Activated T-helper 1 cell treated with anti-CD3 and anti-CD28 coated beads, Interleukin-12 subunit alpha, Interleukin-12 subunit beta, Interleukin-2, Interleukin-4 antibody, amounts not matched to agents 30 ng/mL and 10 ng/mL and 1 ng/mL, durations not matched to agents 14 hours and 24 hours and 36 hours (primary cell): ENCODE measurements at places on chromosomes 6 and 20.

- DNase-seq, result no peak
These were observed 24.7 kb downstream of the TTLL9 start for GRCh38 chr20:31894980-31895675.

DNA sequence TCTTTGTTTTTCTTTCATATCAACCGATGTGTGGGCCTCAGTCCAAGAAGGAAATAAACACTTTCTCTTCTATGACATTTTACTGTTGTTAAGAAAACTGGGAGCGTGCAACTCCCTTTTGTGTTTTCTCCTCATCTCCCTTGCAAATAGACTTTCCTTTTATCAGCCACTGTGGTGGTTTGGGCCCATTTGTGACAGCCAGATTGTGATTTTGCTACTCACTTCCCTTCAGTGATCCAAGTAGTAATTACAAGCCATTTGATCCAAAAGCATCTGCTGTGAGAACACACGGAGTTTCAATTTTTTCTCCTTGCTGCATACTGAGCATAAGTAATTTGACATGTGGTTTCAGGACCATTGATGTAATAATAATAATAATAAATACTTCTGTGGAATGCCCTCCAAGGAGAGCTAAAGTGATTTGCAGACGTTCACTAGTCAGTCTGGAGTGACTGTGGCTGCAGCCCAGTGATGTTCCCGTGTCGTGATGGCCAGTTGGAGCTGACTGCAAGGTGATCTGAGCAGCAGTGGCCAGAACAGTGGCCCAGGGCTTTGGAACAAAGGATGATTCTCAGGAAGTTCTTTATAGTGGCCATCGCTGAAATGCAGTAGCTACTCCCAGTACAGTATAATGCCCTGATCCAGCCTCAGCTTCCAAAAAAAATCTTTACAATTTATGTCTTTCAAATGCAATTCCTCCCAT, 91.9 kb upstream of the CLDN20 start:
- no peak for DNase-seq

DNA sequence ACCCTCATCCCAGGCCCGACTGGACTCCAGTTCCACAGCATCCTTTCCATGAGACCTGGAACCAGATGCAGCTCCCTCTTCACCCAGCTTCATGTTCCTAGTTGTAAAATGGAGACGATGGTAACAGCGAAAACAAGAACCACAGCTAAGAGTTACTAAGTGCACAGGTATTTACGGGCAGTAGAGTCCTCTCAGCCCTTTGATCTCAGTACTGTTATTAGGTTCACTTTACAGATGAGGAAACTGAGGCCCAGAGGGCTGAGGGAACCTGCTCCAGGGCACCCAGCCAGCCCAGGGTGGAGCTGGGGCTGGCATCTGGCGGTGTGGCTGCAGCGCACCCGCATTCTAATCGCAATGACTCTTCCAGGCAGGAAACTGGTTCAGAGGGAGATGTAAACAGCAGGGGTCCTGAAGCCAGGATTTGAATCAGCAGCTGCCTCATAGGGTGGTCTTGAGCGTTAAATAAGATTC, 858 bp downstream of the BCAS1 start:
- no peak for DNase-seq

GRCh38 chr6:111936718-111937117, 63.5 kb upstream of the FYN start:
- DNase-seq, result no peak

DNA sequence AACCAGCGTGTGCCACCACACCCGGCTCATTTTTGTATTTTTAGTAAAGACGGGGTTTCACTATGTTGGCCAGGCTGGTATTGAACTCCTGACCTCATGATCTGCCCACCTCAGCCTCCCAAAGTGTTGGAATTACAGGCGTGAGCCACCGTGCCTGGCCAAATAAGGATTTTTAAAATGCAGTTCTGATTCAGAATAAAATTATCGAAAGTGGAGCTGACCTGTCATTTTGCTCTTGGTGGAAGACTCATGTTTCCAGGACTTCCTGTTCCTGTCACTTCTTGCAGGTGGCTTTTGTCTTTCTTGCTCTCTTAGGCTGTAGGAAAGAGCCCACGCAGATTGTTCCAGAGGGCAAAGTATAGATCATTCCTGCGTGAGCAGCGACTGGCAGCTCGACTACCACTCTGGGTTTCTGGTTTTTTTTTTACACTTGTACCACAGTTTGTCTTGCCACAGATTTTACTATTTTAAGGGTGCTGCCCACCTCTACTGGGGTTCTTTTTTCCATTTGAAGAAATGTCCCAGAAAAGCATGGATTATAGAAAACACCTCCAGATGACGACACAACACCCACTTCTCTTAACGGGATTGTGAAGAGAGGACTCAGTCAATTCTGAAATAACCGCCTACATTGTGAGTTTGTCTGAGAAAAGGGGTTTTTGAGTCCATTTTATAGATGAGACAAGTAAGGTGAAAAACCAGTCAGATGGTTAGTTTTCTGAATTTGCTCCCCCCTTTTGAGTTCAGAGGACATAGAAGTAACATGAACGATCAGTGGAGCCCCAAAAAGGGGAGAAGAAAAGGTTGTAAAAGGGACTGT, 7.5 kb downstream of the JARID2 start:
- DNase-seq, result no peak

DNA sequence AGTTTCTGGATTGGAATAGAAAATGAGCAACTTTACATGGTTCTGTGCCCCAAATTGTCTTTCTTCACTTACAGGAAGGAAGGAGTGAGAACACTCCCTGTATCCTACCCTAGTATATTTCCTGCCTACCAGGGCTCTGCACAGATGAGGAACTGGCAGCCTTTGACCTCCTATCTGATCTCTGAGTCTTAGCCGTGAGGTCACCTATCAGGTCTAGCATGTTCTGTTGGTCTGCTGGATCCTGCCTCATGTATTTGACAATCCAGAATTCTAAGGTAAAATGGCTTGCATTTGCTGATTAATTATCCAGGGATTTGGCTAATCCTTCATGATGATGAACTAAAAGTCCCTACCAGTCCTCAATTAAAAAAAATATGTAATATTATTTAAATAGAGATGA, 35.0 kb upstream of the TRAM2 start:
- no peak for DNase-seq

DNA sequence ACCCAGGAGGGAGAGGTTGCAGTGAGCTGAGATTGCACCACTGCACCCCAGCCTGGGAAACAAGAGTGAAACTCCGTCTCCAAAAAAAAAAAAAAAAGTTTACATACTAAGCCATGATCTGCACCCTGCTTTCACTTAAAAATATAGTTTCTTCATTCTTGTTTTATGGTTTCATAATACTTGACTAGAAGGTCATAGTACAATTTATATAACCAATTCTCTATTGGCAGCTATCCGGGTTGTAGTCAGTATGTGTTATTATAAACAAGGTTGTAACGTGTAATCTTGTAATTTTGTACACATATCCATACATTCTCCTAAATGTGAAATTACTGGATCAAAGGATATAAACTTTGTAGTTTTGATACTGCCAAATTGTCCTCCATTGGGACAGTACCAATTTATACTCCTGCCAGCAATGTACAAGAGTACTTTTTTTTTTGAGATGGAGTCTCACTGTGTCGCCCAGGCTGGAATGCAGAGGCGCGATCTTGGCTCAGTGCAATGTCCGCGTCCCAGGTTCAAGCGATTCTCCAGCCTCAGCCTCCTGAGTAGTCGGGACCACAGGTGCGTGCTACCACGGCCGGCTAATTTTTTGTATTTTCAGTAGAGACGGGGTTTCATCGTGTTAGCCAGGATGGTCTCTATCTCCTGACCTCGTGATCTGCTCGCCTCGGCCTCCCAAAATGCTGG, 144.8 kb downstream of the GJA10 start:
- no peak for DNase-seq

GRCh38 chr6:92125681-92126080, 1293.7 kb downstream of the EPHA7 start:
- no peak for DNase-seq

GRCh38 chr20:58707770-58708169, 15.2 kb downstream of the NPEPL1 start:
- DNase-seq, result no peak

DNA sequence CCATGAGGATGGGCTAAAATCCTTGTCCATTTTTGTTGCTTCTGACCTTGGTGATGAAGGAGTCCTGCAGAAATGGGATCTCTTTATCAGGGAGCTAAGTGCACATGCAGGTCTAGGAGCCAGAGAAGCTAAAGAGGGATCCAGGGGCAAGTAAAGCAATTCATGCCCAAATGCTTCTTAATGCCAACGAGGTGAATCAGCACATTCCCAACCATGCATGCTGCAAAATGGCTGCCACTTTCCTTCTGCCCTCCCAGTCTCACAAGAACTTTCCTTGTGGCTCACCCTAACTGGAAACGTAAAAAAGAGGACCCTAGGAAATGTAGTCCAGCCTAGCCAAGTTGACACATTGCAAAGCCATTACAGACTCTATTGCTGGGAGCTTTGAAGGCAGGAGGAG, 298.4 kb downstream of the MAFB start:
- no peak for DNase-seq

- no peak for DNase-seq
These were observed 59.5 kb upstream of the ADGRG6 start for GRCh38 chr6:142242269-142242668.

DNA sequence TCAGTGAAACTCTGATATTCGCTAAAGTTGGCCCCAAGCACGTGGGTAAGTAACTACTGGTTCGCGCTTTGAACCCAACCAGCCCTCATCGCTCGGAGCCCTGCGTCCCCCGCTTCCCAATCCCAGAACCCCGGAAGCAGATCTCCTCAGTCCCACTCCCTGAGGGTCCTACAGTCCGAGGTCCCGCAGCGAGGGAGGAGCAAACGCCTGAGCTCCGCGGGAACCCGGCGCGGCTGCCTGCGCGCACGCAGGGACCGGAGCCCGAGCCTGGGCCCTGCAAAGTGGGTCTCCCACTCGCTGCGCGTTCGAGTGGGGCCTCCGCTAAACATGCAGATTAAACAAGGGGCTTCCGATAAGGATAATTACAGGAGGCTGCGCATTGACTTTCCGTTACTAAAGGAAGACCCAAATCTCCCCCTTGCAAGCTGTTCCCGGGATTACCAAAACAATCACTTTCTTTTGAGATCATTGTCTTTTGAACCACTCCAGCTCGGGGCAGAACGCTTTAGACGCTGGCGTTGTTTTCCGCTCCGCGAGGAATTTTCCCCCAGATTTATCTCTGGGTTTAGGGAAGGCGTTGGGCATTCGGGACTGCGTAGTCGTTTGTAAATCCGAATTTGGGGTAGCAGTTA, 1.3 kb upstream of the VSX1 start:
- no peak for DNase-seq

- no peak for DNase-seq
These were observed 100.3 kb downstream of the ARHGAP18 start for GRCh38 chr6:129609635-129610034.

DNA sequence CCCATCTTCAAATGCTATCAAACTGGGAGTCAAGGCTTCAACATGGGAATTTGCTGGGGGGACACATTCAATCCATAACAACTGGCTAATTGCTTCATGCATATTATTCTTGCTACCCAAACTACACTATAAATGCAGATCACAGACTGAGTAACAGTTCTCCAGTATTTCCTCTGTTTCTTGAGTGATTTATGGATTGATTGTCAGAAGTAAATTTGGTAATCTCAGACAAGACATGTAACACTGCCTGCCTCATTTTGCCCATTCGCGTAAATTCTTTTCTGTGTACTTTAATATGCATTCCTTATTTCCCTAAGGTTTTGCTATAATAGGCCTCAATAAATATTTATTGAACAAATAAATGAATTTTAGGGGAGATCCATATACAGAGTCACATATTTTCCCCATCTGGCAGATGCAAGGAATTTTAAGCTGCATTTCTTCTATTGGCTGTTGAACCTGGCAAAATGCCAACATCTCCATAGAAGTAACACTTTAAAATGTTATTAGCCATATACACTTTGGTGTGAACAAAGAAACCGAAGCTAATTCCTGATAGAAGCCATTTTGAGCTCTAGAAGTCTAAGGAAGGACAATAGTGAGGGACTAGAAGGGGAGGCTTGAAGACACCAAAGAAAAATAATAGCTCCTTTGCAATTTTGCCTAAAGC, 98.2 kb downstream of the QRSL1 start:
- DNase-seq, result no peak

GRCh38 chr6:32888576-32888975, 34.6 kb downstream of the PSMB9 start:
- no peak for DNase-seq

DNA sequence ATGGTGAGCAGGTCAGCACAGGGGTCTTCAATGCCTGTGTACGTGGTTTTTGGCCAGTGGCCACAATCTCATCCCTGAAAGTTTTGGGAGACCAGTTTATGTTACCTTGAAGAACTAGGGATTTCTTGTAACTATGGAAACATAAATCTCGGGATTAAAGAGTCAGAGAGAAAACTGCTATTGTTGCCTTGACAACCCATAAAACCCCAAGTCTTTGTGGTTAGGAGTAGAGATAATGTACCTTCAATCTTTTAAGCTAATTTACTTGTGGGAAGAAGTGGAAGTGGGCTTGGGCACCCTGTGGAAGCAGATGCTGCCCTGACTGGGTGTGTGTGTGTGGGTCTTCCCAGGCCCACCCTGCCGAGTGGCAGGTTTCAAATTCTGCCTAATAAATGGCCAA, 46.1 kb upstream of the ZNF831 start:
- DNase-seq, result no peak

- no peak for DNase-seq
These were observed 1155.8 kb downstream of the GRIK2 start for GRCh38 chr6:102549221-102549874.

GRCh38 chr20:48845721-48846306, 18.0 kb upstream of the PREX1 start:
- DNase-seq, result no peak

- DNase-seq, result no peak
These were observed 54.9 kb upstream of the SASH1 start for GRCh38 chr6:148287623-148288333.

DNA sequence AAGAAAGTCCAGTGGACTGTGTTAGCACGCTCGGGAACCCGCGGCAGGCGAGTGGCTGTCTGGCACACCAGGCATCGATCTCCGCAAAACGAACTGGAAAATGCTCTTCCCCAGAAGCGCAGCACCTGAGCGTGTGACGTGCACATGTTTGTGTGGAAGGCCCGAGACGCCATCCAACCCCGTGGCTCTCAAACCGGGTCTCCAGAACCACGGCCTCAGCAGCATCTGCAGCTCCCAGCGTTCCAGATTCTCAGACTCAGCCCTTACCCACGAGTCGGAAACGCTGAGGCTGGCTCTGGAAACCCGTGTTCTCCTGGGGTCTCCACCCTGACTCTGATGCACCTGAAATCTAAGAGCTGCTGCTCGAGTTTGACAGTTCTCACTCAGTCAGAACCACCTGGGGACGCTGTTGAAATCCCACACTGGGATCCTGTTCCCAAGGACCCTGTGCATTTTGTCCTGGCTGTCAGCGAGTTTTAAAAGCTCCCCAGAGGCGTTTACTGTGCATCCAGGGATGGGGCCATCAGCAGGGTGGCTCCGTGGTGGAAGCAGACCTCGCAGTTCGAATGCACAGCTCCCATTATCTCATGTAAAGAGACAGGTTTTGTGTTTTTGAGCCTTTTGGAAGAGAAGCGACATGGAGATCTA, 69.0 kb downstream of the DLL1 start:
- DNase-seq, result no peak

GRCh38 chr6:76326871-76327270, 254.4 kb upstream of the IMPG1 start:
- DNase-seq, result no peak

GRCh38 chr20:32236048-32236533, 28.4 kb downstream of the POFUT1 start:
- no peak for DNase-seq
